ENCODE measurements at places on chromosomes 2 and 18.

- DNase-seq = no peak
Observed at GRCh38 chr2:53455094-53455493, 312.5 kb upstream of the CHAC2 start.

DNA sequence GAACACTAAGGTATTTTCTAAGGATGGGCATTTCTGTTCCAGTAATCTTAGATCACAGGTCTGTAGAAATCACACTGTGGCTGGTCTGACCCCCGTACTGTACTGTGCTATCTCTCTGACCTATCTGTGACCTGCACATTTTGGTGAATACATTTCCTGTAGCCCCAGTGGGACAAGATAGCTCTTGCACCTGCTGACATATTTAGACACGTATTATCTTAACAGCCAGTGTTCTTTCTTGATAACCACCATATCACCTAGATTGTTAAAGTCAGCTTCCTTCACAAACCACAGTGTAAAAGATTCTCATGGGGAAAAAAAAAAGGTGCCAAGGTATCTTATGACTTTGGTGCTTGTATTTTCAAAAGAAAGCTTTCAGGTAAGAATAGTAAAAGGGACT lies 39.8 kb upstream of the TMEM247 start:
- DNase-seq = peak; percentile 18

DNA sequence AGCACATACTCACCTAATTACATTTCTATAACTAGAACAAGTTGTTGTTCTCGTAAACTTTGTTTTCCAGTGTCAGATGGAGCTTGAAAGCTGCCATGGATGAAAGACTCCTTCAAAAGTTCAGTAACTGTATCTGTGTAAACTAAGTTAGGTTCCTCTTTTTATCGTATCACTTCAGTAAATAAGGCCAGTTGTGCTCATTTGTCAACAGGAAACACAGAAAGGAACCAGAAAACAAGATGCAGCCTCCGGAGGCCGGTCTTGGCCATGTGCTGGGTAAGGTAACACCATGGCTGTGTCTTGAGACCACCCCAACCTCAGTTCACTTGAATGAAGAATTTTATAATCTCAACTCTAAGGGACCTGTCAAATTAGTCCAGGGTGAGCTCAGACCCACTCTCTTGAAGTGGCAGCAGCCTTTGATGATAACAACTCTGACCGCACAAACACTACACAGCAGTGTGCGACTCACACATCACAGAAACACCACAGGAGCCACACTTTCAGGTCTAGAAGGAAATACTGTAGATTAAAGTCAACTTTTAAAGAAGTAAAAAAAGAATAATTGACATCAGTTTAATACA lies 213.8 kb downstream of the AFF3 start:
- DNase-seq = no peak

GRCh38 chr18:13280070-13280795 lies 61.7 kb downstream of the LDLRAD4 start:
- no peak for DNase-seq

DNA sequence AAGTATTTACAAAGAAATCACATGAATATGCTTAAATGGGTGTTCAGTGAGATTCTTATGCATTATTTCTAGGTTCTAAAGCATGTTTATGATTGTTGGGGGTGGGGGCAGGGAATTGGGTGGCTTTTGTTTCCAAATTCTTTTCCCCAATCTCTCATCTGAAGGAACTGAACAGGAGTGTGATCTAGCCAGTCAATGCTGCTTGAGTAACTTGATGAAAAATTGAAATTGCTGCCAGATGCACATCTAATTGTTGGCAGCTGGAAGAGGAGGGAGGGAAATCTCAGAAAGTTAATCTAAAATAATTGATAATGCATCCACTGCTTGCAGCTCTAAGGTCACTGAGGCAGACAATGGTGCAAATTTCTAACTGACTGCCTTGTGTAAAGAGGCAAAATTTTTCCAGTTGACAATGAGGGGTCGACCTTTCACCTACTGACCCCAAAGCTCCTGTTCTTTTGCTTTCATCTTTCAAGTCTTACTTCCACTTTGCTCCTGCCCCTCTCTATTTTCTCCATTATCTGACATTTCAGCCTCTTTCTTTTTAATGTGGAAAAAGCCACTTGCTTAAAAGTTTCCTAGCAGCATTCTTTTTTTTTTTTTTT lies 53.3 kb downstream of the IRS1 start:
- DNase-seq = no peak

GRCh38 chr2:48423376-48423775 lies 106.6 kb upstream of the STON1 start:
- DNase-seq = no peak

DNA sequence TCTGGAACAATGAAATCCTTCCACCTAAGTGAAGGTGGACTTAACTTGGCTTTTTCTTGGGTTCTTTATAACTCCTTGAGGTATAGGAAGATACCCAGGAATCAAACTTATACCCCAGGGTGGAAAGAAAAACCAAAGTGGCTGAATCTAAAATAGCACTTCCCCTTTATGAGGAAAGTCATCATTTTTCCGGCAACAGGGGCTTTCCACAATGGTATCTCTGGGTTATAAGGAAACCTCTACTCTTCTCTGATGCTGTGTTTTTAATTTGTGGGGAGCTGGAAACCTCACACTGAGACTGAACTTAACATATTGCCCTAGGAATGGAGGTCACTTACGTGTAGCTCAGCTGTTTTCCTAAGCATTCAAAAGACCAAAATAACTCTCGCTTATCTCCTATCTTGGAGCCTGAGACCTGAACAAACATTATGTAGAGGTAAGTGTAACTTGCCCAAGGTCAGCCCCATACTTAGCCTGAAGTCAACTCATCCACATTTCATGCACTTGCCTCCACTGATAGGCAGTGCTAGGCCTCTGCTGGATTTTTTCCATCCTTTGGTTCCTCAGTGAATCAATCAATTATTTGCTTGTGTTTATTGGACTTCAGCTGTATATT lies 117.9 kb downstream of the SETBP1 start:
- DNase-seq = no peak

GRCh38 chr2:30282721-30283120 lies 51.4 kb downstream of the LBH start:
- DNase-seq = no peak

GRCh38 chr18:62445386-62445917 lies 77.4 kb upstream of the ZCCHC2 start:
- no peak for DNase-seq

GRCh38 chr2:234623521-234623991 lies 126.7 kb upstream of the ARL4C start:
- no peak for DNase-seq

GRCh38 chr18:13455960-13456481 lies 237.5 kb downstream of the LDLRAD4 start:
- no peak for DNase-seq

DNA sequence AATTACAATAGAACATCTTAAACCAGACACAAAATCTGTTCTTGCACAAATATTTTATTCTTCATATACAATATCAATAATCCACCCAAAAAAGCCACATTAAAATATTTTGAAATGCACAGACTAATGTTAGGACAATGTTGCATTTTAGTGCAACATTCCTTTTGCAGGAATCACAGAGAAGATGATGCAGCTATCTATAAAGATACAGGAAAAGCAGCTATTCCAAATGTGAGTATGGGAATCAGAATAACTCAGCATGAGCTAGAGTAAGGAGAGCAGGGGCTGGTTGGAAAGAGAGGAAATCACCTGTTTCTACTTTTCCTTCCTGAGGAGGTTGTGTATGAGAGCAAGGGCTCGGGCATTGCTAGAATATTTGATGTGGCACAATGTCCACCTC lies 4.8 kb downstream of the C2orf66 start:
- no peak for DNase-seq

DNA sequence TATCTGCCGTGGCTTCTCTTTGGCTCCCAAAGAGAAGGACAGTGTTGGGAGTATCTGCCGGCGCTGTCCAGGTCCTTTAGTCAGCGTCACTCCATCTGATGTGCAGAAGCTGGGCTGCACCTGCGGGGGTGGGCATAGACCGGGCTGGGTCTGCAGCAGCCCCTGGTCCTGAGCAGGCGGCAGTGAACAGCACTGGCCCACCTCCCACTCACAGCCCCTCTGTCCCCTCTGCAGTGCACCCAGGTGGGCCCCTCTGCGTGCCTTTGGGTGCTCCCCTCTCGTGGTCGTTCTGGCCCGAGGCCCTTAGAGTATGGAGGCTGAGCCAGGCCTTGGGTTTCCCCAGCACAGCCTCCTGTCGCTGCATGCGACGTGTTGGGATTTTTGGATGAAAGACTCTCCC lies 95.7 kb downstream of the USP40 start:
- no peak for DNase-seq

DNA sequence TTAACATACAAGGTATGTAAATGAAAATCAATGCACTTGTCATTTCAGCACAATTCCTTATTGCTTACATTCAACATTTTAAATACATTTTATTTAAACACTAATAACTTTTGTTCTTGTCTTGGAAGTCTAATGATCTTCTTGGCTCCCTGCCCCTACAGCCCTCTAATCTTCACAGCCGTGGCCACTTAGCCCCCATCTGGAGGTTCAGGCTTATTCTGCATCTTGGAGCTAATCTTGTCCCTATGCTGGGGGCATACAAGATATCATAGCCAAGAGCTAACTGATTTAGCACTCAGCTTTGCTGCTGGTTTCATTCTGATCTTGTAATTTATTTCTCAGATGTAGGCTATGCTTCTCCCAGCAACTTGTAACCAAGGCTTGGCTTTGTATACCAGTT lies 140.8 kb downstream of the TMEFF2 start:
- no peak for DNase-seq

- no peak for DNase-seq
Observed at GRCh38 chr2:43890855-43891254, 52.1 kb downstream of the ABCG8 start.

DNA sequence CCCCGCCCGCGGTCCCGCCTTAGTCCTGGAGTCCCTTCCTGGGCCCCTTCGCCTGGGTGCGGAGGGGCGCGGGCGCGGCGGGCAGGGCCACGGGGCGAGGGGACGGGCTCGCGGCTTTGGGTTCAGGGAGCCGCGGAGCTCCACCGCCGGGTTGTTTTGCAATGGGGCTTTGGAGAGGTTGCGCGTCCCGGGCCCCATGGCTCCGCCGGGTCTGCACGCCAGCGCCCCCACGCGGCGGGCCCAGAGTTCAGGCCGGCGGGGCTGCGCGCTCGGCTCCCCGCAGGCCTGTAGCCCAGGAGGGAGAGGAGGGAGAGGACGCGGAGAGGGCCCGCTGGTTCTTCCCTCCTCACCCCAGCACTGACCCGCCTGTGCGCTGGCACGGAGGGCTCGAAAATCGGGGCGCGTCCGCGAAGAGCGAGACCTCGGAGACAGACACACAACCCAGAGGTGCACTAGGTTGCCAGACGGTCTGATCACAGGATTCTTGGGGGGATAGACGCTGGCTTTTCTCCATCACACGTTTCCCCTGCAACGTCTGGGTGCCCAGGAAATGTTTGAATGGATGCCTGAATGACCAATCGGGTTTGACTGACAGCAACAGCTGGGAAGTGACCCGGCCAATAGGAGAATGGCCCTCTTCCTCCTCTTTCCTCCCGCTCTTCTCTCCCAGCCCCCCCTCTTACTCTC lies 4.9 kb upstream of the SIX2 start:
- DNase-seq = peak; percentile 41

DNA sequence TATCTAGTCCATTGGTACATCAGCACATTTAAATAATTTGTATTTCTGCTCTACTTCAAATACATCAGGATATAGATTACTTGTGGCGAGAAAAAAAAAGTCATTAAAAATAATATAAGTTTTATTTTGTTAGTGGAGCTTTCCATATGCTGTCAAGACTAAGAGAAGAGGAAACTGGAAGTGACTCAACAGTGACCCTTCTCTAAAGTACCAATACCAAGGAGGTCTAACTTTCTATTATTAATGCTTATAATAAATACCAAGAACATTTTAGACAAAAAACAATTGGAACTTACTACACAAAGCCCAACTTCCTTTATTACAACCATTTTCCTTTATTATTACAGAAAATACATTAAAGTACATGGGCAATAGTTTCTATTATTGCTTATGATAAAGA lies 39.8 kb downstream of the TTR start:
- no peak for DNase-seq

DNA sequence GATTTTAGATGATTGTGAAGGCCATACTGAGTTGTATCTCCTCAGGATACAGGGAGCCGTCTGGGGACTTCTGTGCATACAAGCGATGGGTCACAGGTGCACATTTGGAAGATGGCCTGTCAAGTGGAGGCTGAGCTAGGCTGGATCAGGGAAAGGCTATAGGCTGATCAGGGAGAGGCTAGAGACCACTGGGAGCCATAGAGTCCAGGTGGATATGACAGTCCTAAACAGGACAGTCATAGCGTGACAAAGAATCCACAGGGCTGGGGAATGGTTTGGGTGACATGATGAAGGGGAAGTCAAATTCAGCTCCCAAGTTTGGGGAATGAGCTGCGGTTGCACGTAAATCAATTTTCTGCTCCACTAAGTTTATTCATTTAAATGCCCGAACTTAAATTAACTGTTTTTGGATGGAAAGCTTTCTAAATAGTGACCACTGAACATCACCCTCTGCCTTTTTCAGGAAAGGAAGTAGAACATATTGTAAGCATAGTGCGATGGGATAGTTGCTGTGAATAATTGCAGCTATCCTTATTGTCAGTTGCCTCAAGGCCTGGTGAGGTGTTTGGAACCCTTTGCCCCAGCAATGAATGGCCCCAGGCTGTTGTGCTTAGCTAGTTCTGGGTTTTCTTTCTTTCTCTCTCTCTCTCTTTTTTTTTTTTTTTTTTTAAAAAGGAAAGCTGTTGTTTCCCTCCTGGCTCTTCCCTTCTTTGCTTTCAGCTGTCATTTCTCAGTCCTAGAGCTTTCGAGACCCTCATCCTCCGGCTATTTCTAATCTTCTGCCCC lies 50.5 kb downstream of the KLHL29 start:
- DNase-seq = no peak

DNA sequence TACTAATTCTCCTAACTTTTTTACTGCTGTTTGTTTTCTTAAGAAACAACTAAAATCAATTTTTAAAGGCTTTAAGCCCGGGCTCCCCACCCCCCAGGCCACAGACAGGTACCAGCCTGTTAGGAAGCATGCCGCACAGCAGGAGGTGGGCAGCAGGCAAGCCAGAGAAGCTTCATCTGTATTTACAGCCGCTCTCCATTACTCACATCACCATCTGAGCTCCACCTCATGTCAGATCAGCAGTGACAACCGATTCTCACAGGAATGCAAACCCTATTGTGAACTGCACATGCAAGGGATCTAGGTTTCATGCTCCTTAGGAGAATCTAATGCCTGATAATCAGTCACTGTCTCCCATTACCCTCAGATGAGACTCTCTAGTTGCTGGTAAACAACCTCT lies 517.0 kb downstream of the NRXN1 start:
- DNase-seq = no peak

GRCh38 chr18:2410688-2411087 lies 160.6 kb downstream of the METTL4 start:
- DNase-seq = no peak

- DNase-seq = no peak
Observed at GRCh38 chr2:26477911-26478253, at the start of gene OTOF. Gene OTOF, minus strand, starts transcription at chr2:26478124.

Data from CD4-positive, CD25-positive, alpha-beta regulatory T cell (primary cell).